ENCODE measurements at places on chromosomes 5 and 9.

GRCh38 chr5:129951039-129951438, 46.8 kb downstream of the CHSY3 start:
- DNase-seq: no peak

DNA sequence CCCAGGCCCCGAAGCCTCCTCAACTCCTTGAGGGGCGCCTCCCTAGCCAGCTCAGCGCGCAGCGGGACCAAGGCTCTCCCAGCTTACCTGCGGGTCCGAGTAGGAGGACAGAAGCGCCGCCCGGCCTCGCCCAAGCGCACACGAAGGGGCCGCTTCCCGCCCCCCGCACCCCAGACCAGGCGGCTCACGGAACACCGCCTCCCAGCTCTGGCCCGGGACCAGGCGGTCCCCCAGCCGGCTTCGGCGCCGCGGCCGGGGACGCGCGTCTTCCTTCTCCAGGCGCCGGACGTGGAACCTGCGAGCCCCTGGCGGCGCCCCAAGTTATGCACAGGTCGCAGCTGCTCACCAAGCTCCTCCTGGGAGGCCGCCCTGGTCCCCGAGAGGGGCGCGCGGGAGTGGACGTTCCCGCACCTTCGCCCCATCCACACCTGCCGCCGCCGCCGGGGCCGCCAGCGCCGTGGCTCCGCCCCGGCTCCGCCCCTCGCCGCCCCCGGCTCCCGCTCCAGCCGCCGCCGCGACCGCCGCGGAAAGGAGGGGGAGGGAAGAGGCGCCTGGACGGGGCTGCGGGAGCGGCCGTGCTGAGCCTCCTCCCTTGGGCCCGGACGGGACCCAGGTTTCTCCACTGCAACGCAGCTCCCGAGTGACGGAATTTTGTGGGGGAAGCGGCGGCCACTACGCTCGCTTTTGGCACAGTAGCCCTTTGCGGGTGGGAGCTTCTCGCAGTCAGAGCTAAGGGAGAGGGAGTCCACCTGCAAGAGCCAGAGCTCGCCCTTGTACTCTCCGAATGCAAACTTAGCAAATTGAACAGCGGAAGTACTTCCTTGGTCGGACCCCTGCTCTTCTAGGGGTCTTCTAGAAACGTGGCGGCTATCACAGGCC, 77.5 kb upstream of the IFNE start:
- DNase-seq: peak; percentile 24

DNA sequence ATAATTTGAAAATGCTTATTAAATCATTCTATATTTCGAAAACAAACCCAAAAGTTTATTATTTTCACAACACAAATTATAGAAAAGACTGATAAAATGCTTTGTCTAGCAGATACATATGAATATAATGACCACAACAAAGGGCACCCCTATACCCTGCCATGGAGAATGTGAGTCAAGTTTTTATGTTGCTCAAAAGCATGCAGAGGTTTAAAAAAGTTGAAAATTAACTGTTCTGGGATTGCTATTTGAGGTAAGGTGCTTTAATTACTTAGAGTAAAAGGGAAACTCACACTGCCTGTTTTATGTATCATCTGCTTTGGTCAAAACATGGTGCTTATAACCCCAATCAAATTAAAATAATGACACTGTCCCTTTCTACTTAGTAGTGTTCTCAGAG, 41.0 kb downstream of the MLANA start:
- DNase-seq: no peak

GRCh38 chr9:20646656-20647055, 24.4 kb upstream of the MLLT3 start:
- no peak for DNase-seq

DNA sequence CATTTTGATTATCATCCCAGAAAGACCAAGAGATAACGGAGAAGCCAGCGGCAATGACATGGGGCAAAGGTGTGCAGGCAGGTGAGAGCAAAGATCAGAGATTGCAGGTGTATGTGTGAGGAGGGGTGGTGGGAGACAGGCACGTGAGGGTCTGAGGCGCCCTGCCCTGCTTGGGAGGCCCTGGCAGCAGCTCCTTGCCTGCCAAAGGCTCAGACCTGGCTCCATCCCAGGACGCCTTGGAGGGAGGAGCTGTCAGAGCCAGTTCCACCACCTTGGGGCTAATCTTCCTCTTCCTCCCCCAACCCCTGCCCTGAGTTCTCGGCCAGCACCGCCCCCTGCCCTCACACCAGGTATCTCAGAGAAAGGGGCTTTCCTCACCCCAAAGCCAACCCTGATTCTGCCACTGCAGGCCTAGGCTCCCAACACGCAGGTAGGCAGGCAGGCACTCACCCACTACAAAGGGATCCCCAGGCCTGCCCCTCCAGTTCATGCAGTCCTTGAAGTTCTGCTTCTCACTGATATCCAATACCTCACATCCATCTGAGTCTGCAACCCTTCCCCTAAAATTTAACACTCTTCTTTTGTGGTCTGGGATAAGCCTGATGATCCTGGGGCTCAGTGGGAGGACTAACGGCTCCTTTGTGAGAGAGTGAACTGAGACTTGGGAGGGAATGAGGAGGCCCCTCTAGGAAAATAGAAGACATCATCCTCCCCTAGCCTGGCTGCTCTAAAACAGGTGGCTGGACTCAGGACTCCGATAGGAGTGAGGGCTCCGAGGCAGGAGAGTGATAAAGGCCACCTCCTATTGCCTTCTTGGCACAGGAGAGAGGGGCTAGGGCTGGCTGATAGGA, 1.8 kb downstream of the AQP3 start:
- DNase-seq: peak; percentile 22

DNA sequence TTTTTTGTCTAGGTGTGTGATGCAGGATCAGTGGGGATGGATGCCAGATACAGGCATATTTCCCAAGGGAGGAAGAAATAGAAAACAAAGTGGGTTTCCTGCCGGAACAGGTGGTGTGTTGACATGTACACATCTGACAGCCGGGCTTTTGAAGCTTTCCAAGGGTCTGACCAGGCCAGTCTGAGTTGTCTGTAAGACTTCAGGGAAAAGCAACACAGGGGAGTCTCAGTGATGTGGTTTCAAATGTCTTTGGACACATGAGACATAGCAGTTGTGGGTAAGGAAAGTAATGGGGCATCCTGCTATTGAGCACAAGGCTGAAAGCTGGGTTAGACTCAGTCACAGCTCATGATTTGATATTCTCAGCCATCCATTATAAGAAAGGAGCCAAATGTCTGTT, 274.9 kb downstream of the PIK3R1 start:
- DNase-seq: no peak

GRCh38 chr5:179420476-179420875, 75.2 kb upstream of the ADAMTS2 start:
- no peak for DNase-seq

- DNase-seq: peak; percentile 40
These were observed 4.0 kb upstream of the CDK5RAP2 start for GRCh38 chr9:120583958-120584369.

GRCh38 chr9:5089737-5090136, 95.7 kb downstream of the INSL6 start:
- no peak for DNase-seq

Data from CD4-positive, alpha-beta T cell treated with Interleukin-15 for 4 hours (primary cell).